Pulmonary artery endothelial cell (primary cell): ENCODE measurements at places on chromosomes 11 and 22. TPM values are rescaled to one million over a fixed set of nuclear protein-coding genes. Genes with fewer than 3 reads are reported as not detected.

GRCh38 chr11:40401132-40401853 lies 1058.2 kb downstream of the LRRC4C start:
- DNase-seq, result no peak

GRCh38 chr11:75625991-75626888 lies 42.6 kb downstream of the MAP6 start:
- DNase-seq, result no peak

DNA sequence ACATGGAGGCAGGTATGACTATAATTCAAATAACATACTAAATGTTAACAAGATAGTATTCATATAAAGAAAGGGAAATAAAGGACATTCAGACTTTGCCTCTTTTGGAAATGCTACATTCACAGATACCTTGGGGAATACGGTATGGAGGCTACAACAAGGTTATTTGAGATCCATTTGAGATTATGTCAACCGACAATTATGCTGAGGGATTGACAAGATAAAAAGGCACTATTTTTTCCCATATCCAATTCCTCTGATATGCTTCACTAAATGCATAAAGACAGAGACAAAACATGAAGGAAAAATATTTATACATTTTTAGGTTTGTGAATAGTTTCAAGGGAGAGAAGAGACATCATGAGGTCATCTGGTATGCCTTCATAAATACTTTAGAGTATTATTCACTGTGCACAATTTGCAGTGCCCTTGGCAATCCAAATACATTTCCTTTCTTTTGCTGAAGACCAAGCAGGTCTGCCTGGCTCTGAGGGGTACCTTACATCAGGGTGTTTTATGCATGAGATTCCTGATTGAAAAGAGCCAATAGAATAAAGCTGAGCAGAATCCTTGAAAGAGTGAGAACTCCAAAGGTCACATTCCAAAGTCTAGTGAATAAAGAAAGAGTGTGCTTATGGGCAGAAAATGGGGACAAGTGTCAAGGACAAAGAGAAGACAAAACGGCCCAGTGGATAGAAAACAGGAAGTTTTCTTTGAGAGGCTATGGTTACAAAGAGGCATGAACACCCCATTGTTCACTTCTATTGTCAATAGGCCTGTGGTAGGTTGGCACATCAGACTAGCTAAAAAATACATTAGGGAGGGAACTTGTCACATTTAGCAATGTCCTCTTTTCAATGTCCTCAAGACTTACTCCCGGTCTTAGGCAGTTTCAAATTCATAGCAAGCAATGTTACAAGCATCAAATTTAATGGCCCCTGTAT lies 455.8 kb downstream of the LRRC4C start:
- DNase-seq, result no peak

- DNase-seq, result no peak
These were observed 2337.9 kb upstream of the RAG2 start for GRCh38 chr11:38935941-38936340.

DNA sequence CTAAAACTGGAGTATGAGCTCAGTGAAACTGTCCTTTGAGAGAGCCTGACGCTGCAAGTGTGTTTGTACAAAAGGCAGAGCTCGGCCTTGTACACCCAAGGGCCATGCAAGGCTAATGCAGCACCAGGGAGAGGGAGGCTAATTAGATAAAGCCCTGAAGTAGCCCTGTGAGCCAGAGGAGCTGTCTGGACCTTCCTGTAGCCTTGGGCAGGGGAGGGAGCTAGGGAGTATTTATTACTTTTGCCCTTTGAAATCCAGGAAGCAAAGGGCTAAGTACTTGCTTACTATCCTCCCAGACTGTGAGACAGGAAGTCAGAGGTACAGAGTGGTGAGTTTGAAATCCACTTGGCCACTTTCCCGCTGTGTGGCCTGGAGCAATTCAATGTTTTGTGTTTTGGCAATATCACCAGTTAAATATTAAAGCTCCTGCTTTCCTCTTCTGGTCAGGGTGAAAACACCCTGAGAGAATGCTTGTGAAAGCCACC lies 10.2 kb upstream of the LDHA start:
- DNase-seq, result no peak

DNA sequence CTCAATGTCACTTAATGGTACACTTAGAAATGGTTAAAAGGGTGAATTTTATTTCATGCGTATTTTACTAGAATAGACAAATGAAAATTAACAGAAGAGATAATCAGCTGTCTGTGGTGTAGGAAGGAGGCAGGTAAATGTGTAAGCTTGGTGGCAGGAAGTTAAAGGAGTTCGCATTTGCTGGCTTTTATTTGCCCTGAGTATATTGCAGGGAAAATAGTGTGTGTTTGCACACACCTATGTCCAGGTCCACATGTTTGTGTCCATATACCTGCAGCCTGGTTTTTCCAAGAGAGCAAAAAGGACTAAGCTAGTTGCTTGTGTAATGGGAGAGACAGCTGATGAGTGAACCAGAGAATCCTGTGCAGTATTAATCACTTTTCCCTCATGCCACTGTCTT lies 16.0 kb downstream of the NTM start:
- no peak for DNase-seq

GRCh38 chr11:13166036-13166435 lies 111.6 kb upstream of the BMAL1 start:
- DNase-seq, result no peak

GRCh38 chr11:20821470-20821869 lies 152.1 kb downstream of the NELL1 start:
- no peak for DNase-seq

- peak; percentile 62 for DNase-seq
These were observed 2.5 kb downstream of the CHST1 start for GRCh38 chr11:45662665-45663485.

DNA sequence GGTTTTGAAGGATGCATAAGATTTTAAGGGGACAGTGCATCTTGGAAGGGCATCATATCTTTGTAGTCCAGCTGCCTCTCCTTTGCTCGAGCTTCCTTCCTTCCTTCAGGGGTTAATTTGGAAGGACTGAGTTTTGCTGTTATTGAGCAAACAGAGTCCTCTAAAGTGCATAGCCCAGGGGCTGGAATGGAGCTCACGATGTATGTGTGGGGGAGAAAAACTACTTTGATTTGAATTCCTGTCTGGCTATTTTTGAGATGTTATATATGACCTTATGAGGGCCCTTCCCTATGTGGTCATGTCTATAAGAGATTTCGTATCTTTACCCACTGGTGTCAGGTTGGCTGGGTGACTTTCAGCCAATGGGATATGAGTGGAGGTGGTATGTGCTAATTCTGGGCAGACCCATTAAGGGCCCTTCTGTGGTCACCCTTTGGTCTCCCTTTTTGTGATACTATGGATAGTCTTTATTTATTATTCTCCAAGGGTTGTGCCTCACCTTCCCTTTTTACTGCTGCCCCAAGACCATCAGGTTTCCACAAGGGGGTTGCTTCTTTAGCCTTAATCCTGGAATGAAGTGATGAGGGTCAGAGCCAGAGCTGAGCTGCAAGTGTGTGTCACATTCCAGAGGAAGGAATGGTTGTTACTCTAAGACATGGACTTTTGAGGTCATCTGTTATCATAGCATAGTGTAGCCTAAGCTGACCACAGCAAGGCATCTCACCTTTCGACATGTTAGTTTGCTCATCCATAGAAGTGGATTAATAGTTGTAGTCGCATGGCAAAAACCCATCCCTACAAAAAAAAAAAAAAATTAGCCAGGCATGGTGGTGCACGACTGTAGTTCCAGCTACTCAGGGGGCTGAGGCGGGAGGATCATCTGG lies 54.6 kb downstream of the LRRC74B start:
- no peak for DNase-seq

DNA sequence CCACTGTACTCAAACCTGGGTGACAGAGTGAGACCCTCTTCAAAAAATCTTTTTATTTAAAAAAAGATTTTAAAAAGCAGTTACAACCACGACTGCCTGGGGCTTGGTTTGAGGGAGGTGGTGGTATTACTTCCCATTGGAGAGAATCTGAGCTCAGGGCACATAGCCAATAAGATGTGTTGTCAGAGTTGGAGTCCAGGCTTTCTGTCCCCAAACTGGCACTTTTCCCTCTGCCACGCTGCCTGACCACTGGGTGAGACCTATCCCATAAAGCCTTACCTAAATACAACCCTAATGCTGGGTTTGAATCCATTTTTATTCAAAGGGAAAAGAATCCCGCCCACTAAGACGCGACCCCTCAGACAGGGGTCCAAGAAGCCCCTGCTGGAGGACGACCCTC lies 11.5 kb downstream of the CHADL start:
- no peak for DNase-seq

DNA sequence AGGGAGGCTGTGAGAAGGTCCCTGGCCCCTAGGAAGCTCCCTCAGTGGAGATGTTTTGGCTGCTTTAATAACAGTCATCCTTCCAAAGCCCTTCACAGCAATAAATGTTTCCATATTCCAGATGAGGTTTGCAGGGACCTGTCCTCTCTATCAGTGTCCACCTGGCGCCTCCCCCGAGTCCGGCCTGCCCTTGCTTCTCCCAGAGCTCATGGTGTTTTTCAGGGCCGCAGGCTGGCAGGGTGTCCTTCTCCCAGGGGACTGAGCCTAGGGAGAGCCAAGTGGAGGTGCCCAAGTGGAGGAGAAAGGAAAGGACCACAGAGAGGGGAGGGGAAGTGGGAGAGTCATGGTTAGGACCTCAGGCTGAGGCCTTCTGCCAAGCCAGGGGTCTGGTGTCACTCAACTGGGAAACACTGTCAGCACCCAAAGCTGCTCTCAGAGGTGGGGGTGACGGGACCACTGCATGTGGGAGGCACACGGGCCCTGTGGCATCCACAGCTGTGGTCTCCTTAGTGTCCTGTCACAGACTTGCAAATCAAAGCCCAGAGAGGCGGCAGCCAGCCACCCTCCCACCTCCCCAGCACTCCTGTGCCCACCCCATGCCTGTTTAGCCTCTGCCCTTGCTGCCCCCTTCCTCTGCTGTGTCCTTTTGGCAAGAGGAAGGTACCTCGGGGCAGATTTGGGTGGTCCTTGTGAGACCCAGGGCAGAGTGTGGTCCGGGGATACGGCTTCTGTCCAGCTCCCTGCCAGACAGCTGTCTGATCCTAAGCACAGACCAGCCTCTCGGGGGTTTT lies 6.4 kb downstream of the DERL3 start:
- no peak for DNase-seq

DNA sequence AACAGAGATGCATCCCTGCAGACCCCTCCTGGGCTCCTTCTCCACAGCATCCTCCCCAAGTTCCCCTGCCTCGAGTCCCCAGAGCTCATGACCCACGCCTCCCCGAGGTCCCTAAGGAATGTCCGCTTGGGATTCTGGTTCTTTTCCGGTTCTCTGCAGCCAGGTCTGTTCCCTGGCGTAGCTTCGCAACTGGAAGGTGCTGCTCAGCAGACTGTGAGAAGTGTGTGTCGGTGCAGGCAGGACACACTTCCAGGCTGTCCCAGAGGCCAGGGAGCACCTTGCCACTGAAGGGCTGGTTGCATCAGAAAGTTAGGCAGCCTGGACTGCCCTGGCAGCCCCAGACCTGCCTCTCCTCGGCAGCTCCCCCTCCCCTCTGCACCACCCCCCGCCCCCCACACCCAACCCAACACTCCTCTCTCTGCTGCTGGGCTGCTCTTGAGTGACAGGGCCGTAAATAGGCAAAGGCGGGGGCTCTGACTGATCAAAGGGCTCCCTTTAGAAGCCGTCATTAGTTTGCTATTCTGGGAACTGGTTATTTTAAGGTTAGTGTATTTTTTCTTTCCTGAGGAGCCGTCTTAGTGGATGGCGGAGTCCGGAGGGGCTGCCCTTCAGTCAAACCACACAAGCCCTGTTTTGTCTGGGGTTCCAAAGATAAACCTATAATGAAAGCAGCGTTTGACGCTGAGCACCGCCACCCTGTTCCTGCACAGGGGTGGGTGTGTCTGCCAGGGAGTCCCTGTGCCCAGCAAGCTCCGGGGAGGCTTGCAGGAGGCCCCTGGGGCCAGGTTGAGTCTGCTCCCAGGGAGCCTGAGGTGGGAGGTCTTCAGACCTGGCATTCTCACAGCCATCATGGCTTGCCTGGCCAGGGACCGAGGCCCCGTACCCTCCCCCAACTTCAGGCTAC lies 88.6 kb upstream of the KCNQ1OT1 start:
- DNase-seq, result no peak

GRCh38 chr11:112555491-112556364 lies 295.1 kb upstream of the PLET1 start:
- peak; percentile 5 for DNase-seq

DNA sequence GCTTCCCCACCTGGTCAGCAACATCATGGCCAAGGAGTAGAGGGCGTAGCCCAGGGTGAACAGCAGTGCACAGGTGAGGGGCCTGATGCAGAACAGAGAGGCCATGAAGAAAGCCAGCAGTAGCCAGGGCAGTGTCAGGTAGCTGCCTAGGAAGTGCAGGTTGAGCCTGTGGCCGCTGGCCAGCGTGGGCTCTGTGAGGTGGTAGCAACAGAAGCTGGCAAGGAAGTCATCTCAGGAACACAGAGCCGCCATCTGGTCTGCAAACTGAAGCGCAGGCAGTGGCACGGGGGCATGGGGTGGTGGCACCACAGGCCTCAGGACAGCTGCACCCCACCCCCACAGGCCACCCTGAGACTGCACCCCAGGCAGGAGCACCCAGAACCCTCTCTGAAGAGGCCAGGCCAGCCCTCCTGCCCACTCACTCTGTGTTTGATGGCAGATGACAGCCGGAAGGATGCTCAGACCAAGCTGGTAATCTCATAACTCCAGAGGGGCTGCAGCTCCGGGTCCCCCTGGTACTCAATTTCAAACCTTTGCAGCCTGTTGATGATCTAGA lies 95.3 kb downstream of the MED15 start:
- no peak for DNase-seq

DNA sequence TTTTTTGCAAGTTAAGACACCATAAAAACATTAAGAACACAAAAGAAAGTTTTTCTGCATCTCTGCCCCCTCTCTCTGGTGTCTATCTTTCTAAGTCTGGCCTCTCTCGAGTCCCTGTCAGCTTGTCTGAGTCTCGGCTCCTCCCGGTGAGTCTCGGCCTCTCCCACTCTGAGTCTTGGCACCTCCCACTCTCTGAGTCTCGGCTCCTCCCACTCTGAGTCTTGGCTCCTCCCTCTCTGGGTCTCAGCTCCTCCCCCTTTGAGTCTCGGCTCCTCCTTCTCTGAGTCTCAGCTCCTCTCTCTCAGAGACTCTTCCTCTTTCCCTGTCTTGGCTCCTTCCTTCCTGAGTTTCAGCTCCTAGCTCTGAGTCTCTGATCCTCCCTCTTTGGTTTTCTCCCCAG lies 72.5 kb upstream of the AMPD3 start:
- no peak for DNase-seq

DNA sequence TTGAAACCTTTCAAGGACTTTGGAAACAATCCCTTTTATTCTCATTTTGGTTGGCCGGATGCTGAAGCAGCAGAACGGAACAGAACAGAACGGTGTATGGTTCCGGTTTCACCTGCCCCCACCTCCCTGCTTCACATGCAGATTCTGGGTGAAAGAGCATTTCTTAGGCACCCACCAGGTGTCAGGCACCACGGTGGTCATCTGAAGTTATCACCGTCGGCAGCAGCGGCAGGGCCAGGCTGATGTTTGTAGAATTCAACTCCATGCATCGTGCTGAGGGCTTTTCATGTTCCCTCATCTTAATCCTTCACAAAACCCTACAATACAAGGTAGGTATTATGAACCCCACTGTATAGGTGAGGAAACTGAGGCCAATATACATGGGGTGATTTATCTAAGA lies 13.6 kb upstream of the PHF21B start:
- no peak for DNase-seq

GRCh38 chr11:74014880-74015279 lies 6.0 kb upstream of the UCP3 start:
- DNase-seq, result no peak

OR8G1 gene
- not detected in 2 replicates for total RNA-seq

TSSK2 gene
- not detected in 2 replicates for total RNA-seq

NXPE1 gene
- not detected in 2 replicates for total RNA-seq

GSC2 gene
- 0.07 TPM in 1 of 2 replicates, not detected in the other for total RNA-seq

UPK2 gene
- not detected in 2 replicates for total RNA-seq

ZNF280B gene
- total RNA-seq, result 0.28 and 0.46 TPM in 2 replicates

BCO2 gene
- total RNA-seq, result 0.33 and 1.8 TPM in 2 replicates

SMIM35 gene
- total RNA-seq, result not detected in 2 replicates

CHRM1 gene
- not detected in 2 replicates for total RNA-seq

MYOD1 gene
- total RNA-seq, result not detected in 2 replicates
